ENCODE measurements at places on chromosomes 3 and 15. TPM values are rescaled to one million over a fixed set of nuclear protein-coding genes. Genes with fewer than 3 reads are reported as not detected.
A peak's percentile ranks its signal among the peaks of the same experiment; 100 is the strongest.

DNA sequence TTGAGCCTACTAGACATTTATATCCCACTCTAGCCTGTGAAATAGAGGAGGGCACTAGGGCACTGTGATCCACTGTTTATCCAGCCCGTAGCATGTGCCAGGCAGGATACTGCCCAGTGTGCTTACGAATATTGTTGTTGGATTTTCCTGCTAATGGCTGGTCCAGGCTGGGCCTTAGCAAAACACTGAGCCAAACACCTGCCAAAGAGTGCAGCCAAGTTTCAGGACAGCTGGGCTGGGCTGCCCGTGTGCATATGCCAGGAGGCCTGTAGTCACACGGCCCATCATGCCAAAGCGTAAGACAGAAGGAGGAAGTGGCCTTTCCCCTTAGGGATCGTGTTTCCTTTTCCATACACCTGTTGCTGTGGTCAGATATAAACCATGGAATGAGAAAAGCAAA is 54.5 kb upstream of the ABHD10 start:
- no peak for DNase-seq

DNA sequence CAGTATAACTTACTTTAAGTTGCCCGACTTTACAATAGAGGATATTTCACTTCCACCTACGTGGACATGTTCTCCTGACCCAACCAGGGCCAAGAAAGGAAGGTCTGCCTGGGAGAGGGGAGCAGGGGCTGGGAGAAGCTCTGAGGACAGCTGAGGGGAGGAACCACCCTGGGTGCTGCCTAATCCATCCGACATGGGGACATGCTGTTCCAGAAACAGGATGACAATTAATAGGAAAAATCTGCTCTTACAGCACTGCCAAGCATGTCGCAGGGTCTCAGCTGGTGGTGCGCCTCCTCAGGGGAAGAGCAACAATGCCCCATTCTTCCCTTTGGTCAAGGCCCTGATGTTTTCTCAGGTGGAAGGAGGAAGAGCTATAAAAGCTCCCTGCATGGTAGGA is 132.3 kb downstream of the NTRK3 start:
- DNase-seq: no peak

The GABRA5 gene
- total RNA-seq: 3.1 TPM

- DNase-seq: no peak
Measured at GRCh38 chr3:14441920-14442300, 39.5 kb downstream of the SLC6A6 start.

DNA sequence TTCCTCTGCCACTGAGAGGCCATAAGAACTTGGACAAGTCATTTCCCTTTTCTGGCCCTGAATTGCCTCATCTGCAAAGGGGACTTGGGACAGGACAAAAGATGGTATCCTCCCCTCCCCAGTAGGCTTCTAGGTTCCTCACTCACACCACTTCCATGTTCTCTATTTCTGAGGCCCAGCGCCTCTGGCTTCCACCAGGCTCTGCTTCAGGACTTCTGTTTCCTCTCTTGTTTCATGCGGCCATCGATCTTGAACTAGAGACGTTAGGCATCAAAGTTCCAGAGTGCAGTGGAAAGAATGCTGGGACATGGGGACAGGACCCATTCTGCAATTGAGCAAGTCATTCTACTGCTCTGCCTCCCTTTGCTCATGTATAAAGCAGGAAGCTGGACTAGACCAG is 1.7 kb downstream of the TM4SF4 start:
- DNase-seq: no peak

DNA sequence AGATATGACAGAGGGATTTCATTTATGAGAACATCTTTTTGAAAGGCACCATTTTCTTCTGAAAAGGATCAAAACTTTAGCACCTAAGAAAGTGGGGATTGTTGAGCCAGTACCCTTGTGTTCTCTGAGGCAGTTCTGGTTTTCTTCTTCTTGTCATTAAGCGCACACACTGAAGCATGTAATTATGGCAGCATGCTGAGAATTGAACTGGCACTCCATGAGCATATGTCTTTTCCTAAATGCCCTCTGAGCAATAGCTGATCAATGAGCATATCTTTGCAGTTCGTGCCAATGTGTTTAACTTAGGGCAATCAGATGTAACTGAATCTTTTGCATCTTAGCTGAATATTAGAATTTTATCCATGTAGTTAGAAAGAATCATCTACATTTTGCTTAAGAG is 53.9 kb upstream of the VGLL3 start:
- DNase-seq: no peak

DNA sequence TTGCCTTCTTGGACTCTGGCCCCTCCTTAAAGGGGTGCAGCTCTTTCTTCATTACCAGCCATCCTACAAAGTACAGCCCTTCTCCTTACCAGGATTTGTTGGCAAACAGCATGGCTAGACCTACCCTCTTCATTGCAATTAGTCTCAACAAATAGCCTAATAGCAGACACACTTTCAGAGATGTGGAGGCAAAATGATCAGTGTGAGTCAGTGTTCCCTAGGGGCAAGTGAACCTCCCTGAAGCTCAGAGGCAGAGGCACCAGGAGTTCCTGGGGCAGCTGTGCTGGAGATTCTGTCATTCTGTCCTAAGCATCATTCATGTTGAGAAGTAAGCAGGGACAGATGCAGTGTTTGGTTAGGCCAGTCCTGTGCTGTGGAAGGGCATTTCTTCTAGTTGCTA is 14.6 kb upstream of the MECOM start:
- no peak for DNase-seq

GRCh38 chr3:49421890-49422378 is 339 bp downstream of the AMT start:
- no peak for DNase-seq

The EXD1 gene
- 20.7 TPM for total RNA-seq

The LRRFIP2 gene
- 86.2 TPM for total RNA-seq

DNA sequence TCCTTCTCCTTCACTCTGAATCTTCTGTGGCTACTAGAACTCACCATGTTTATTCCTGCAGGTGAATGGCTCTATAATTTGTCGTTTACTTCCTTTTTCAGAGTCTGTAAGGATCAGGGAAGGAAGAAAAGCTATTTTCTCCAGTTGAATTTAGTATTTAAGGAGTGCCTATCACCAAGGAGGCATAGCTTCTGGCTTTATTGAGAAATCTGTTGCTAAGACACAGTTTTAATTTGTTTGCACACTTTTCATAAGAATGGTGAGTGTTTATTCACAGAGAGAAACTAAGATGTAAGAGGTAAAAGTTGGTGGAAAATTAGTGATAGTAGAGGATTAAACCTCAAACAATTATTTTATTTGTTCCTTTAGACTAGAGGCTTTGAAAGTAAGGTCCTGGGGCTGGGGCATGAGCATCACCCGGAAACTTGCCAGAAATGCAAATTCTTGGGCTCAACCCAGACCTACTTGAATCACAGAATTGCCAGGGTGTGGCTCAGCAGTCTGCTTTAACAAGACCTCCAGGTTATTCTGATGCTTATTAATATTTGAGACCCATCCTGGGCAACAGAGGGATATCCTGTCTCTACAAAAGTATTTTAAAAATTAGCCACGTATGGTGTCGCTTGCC is 461.3 kb downstream of the AGBL1 start:
- no peak for DNase-seq

DNA sequence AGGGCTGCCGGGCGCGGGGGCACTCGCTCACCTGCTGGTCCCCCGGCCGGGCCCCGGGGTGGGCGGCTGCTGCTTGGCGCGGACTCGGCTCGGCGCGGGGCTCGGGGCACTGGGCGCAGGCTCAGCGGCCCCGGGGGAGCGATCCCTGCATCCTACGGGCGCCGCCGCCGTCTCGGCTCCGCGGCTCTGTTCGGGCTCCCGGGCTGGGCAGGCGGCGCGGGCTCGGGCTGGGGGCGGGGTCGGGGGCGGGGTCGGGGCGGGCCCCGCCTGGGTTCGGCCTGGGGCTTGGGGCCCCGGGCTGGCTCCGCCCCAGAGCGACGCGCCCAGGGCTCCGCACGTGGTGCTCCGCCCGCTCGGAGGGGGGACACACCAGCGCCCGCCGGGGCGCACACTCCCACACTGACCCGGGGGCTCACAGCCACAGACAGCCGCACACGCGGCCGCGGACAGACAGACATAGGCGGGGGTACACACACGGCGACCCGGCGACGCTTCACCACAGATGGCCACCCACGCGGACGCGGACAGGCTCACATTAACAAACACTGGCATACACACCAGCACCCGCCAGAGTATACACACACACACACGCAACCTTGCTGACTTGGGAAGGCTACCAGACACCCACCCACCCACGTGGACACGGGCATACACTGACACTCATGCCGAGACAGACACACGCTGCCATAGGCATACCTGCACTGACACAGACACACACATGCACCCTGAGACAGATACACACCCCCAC is at the start of gene SCN5A:
Gene SCN5A, minus strand, starts transcription at position 188 of the 748 bp plus-strand sequence. CDS start 16,380 bp downstream, outside the sequence.
- DNase-seq: peak; percentile 43

GRCh38 chr3:25130724-25131520 is 297.1 kb upstream of the RARB start:
- no peak for DNase-seq

- peak; percentile 68 for DNase-seq
Measured at GRCh38 chr3:3998140-3998922, 199.1 kb downstream of the LRRN1 start.

DNA sequence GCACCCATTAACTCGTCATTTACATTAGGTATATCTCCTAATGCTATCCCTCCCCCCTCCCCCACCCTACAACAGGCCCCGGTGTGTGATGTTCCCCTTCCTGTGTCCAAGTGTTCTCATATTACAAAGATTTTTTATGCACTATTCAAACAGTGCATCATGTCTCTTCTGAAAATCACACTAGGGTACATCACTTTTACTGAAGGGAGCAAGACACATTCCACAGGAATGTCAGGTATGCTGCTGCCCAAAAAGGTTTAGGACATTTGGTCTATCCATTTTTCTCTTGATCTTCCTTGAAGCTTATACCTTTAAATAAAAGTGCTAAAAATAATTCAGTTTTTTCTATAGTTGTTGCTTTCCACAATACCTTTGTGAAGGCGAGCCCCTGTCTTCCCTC is 9.2 kb upstream of the EPHA3 start:
- no peak for DNase-seq

The SAMMSON gene
- 3.8 TPM for total RNA-seq

GRCh38 chr3:68681766-68682165 is 250.6 kb downstream of the TAFA4 start:
- no peak for DNase-seq

DNA sequence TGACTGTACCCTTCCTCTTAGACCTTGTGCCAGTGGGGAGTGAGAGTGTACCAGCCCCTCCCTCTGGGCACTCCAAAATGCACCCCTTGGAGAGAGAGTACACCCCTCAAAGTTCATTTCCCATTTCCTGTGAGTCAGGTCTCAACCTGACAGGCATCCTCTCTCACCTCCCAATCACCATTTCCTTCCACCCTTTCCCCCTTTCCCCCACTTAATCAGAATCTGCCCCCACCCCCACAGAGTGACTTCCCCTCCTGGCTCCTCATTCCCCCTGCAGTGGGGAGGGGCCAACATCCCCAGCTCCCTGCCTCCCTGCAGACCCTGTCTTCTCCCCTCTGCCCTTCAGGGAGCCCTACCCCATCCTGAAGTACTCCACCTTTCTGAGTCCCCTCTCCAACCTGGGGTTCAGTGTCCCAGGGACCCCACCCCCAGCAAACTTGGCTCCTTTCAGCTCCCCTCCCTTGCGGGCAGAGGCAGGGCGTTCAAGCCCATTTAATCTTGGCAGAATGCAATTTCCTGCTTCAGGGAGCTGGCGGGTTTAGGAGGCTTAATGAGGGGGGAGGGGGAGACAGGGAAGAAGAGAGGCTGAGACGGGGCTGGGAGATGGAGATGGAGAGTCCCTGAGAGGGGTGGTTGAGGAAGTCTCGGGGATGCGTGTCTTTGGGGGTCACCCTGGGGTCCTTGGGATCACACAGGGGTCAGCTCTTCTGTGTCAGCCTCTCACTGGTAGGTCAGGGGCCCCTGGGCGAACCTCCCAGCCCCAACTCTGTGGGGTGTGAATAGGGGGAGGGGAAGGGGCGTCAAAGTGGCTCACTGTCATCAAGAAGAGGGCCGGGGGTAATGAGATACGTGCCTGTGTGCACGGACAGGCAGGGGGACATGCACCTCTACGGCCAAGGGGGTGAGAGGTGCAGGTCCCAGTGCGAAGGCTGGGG is 16.6 kb upstream of the SEMA3F start:
- no peak for DNase-seq

The CFAP20DC gene
- 24.5 TPM for total RNA-seq

The TIMP4 gene
- 1.3 TPM for total RNA-seq

DNA sequence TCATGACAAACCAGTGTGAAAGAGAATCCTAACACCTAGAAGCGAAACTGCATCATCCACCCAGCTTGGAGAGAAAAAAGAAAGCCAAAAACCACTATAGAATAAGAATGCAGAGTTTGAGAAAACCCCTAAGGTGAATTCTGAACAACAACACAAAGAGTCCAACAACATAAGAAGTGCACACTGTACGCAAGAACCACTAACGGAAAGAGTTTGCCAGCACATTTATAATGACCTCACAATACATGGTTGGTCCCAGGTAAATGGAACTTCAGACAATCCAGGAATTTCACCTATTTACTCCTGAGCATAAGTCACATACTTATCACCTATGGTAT is 128.3 kb upstream of the BHLHE40 start:
- no peak for DNase-seq

The SLC22A14 gene
- total RNA-seq: 2.7 TPM

GRCh38 chr3:183008303-183008702 is 28.0 kb upstream of the DCUN1D1 start:
- no peak for DNase-seq

The DCLK3 gene
- 4.8 TPM for total RNA-seq

The C3orf20 gene
- 11.0 TPM for total RNA-seq

DNA sequence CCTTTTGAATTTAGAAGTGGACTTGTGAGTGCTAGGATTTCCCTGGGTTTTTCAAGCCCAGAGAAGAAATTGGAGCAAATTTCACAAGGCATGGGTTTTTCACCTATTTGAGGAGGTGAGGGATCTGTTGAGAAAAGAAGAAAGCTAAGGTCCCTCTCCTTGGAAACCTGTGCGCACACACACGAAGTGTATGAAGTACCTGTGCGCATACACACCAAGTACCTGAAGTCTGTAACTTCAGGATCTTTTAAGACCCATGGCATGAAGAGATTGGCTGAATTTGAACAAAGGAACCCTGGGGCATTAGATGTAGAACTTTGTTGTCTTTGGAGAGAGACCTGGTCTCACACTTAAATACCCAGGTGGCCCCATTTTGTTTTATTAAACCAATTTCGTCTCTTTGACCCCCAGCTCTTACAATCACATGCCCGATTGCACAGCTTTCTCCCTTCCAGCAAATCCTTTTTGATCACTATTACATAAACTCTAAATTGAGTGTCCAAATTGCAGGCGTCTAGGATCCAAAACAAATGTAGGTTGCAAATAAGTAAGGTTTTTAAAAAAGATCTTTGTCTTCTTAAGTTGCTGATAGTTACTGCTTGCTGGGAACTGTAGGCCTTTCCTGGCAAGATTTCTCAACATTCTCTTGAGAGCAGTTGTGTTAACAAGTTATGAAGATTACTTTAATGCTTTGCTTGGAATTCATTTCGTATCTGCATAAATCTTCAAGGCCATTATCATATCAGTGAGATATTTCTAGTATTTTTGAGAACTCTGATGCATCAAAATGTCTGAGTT is 64.3 kb downstream of the CMTM8 start:
- no peak for DNase-seq

DNA sequence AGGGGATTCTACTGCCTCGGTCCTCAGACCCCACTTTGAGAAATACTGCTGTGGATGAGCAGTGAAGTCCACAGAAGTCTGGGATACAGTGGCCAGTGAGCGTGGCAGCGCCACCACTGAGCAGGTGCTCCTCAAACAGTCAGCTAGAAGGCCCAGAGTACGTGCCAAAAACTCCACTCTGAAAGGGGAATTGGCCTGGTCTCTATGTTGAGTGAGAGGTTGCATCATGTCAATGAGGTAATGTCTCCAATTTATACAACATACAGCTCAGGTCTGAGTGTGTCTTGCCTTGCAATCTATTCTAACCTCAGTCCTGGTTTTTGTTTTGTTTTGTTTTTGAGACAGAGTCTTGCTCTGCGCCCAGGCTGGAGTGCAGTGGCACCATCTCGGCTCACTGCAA is 53.3 kb upstream of the ETV5 start:
- no peak for DNase-seq

Data from testis (tissue), 5 donors.